ENCODE measurements at places on chromosomes 7 and 10.
A peak's percentile ranks its signal among the peaks of the same experiment; 100 is the strongest.

DNA sequence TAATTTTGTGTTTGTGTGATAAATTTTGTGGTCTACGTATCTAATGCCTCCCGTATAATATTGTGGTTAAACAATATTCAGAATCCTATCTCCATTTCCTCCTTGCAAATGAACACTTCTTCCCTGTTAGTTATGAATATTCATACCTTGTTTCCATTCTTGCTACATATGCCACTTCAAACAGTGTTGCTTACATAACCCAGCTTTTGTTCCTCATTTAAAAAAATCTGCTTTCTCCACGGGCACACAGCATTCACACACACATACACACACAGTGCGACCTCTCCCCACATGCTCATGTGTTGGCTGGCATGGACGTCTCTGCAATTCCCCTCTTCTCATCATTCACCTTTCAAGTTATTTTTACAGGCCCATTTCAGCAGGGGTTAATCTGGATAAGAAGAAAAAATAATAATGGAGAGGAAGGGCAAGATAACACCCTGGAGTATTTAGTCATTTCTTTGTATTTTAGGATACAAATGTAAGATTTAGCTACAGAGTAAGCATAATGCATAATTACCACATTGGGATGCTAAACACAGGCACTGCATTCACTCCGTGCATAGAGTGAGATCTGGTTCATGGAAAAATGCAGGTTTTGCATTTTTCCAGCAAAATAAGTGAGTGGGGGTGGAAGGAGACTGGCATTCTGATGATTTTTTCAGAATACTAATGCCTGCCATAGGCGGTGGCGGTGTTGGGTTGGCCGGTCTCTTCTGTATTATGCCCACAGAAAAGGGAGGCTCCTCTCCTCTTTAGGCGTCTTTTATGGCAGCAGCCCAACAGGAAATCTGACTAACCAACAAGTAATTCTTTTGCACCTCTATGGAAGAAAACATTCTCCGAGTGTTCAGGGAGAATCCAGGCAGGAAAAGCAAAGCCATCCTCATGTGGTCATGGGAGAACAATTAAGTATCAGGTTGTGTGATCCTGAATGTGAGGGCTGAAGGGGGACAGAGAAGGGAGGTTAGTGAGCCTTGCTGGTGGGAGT lies 31.7 kb upstream of the ELMO1 start:
- no peak for DNase-seq

DNA sequence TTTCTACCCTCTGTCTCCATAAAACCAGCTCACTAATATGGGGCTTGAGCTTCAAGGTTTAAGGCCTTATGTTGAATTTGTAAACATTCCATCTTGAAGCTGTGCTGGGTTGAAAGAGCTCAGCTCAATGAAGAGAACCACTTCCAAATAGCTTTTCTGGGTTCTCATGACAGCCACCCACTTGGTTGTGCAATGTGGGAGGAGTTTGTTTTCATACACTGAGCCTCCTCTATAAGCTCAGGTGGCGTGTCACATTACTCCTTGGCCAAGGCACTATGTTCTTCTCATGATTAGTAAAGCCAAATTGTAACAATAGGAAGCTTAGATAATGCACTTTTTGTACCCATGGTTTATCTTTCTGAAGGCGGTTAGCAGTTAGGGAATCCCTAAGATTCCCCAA lies 265.6 kb downstream of the PTEN start:
- no peak for DNase-seq

DNA sequence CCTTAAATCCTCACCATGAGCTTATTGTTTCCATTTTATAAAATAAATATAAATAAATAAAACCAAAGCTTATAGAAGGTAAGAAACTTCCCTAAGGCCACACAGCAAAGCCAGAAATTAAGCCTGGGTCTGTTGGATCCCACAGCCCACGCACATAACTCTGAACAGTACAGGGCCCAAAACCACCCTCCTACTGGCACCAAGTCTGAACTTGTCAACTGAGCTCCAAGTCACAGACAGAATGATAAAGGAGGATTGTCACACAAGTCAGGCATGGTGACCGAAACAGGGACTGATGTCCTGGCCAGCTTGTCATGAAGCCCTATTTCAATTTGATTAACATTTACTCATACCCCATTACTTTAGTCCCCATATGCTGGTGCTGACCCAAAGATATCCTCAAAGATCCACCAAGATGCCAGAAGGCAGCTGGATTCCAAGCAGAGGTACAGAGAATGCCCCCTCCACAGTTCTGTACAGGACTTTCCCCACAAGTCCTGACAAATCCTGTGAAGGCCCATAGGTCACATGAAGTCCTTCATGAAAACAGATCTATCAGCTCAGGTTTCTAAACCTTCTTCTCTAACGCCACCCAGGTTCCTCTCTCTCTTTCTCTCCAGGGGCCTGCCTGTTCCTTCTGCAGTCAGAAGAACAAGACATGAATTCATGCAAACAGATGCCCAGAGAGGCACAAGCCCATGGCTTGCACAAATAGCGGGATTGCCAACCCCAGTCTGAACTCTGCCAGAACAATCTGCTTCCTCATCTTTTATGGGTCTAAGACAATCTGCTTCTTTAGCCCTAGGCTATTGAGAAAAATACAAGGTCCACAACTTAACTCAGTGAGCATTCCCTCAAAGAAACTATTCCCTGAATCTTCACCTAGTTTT lies 60.9 kb downstream of the GLI3 start:
- DNase-seq: no peak

GRCh38 chr10:132468216-132468615 lies 69.4 kb upstream of the INPP5A start:
- no peak for DNase-seq

GRCh38 chr7:69714886-69715576 lies 116.8 kb downstream of the AUTS2 start:
- no peak for DNase-seq

GRCh38 chr7:16982640-16983350 lies 101.0 kb upstream of the AGR3 start:
- DNase-seq: peak; percentile 36

- DNase-seq: no peak
Measured at GRCh38 chr10:104735757-104736391, 94.8 kb downstream of the SORCS3 start.

Data from naive thymus-derived CD4-positive, alpha-beta T cell (primary cell).